ENCODE measurements at places on chromosomes 3 and 15. TPM values are rescaled to one million over a fixed set of nuclear protein-coding genes. Genes with fewer than 3 reads are reported as not detected.

Gene C3orf20
- total RNA-seq, result 0.31 TPM

Gene ARGFX
- not detected for total RNA-seq

Gene REC114
- total RNA-seq, result not detected

Gene SCG3
- total RNA-seq, result 52.9 TPM

Gene IMPG2
- total RNA-seq, result 2.8 TPM

Gene CNTN3
- total RNA-seq, result 37.9 TPM

Gene TGM4
- total RNA-seq, result not detected

Gene GP5
- not detected for total RNA-seq

Gene LRRC31
- total RNA-seq, result not detected

Gene ANP32A
- total RNA-seq, result 110 TPM

Gene SPTBN5
- total RNA-seq, result 0.63 TPM

Gene RIOX2
- total RNA-seq, result 17.2 TPM

Gene CCDC54
- 1.6 TPM for total RNA-seq

Gene FAM3D
- not detected for total RNA-seq

Gene ARHGAP31
- 6.9 TPM for total RNA-seq

Gene CSTA
- not detected for total RNA-seq

Gene HYAL1
- 2.8 TPM for total RNA-seq

Gene SSUH2
- 1.3 TPM for total RNA-seq

Gene LRRC2
- 5.9 TPM for total RNA-seq

Gene CPNE9
- 0.31 TPM for total RNA-seq

Gene LRTM1
- total RNA-seq, result not detected

Gene ZDHHC19
- not detected for total RNA-seq

Gene KLHL6
- total RNA-seq, result 0.63 TPM

Gene GNL3
- total RNA-seq, result 76.1 TPM

Gene PEX11A
- total RNA-seq, result 10.3 TPM

Gene CYP1A2
- not detected for total RNA-seq

Gene CPLX3
- total RNA-seq, result 1.6 TPM

Gene RNU5B-1
- not detected for total RNA-seq

Gene PRICKLE2
- 121 TPM for total RNA-seq

Gene CDHR4
- total RNA-seq, result not detected

Gene BFSP2
- total RNA-seq, result 2.5 TPM

Gene FEZF2
- total RNA-seq, result 19.1 TPM

Gene FGD5
- total RNA-seq, result 3.4 TPM

Gene TMIE
- total RNA-seq, result 4.1 TPM

Gene RETNLB
- not detected for total RNA-seq

Gene TSEN2
- total RNA-seq, result 53.5 TPM

Gene CXCR6
- total RNA-seq, result not detected

Gene SOX14
- not detected for total RNA-seq

Gene CLDN18
- total RNA-seq, result not detected

Gene CAMK2N2
- 3.4 TPM for total RNA-seq

Gene SLC35G2
- 14.4 TPM for total RNA-seq

Gene TUSC7
- total RNA-seq, result not detected

Gene DLL4
- 6.3 TPM for total RNA-seq

Gene XPC
- total RNA-seq, result 26.3 TPM

Gene MYRIP
- total RNA-seq, result 10.0 TPM

Gene NR2F2
- 5.6 TPM for total RNA-seq

Gene GMNC
- total RNA-seq, result 0.63 TPM

Gene LMAN1L
- total RNA-seq, result not detected
